Cardiac atrium fibroblast (primary cell): ENCODE measurements at places on chromosomes 3 and 15. TPM values are rescaled to one million over a fixed set of nuclear protein-coding genes. Genes with fewer than 3 reads are reported as not detected.

The CHRNA5 gene
- total RNA-seq = 0.49 TPM in 1 of 2 replicates, not detected in the other

The C15orf39 gene
- 12.6 and 19.0 TPM in 2 replicates for total RNA-seq

The CDC25A gene
- 2.3 and 3.6 TPM in 2 replicates for total RNA-seq

The NEK10 gene
- 1.3 and 2.4 TPM in 2 replicates for total RNA-seq

The IGSF10 gene
- total RNA-seq = 2.1 and 3.4 TPM in 2 replicates

The ERC2 gene
- not detected in 2 replicates for total RNA-seq

The CDCP1 gene
- total RNA-seq = 1.8 and 7.8 TPM in 2 replicates

The CHD2 gene
- 34.5 and 49.5 TPM in 2 replicates for total RNA-seq

The ARHGEF26 gene
- total RNA-seq = 4.9 and 5.8 TPM in 2 replicates

The GOLGA6A gene
- total RNA-seq = not detected in 2 replicates

The HCLS1 gene
- total RNA-seq = 2.3 and 5.0 TPM in 2 replicates

The ADAM10 gene
- 138 and 211 TPM in 2 replicates for total RNA-seq

The PROS1 gene
- 212 and 237 TPM in 2 replicates for total RNA-seq

The ARPC4 gene
- 222 and 227 TPM in 2 replicates for total RNA-seq

The HTR3E gene
- not detected in 2 replicates for total RNA-seq

The HESX1 gene
- 0.16 TPM in 1 of 2 replicates, not detected in the other for total RNA-seq
